ENCODE measurements at places on chromosomes 12 and 14.

DNA sequence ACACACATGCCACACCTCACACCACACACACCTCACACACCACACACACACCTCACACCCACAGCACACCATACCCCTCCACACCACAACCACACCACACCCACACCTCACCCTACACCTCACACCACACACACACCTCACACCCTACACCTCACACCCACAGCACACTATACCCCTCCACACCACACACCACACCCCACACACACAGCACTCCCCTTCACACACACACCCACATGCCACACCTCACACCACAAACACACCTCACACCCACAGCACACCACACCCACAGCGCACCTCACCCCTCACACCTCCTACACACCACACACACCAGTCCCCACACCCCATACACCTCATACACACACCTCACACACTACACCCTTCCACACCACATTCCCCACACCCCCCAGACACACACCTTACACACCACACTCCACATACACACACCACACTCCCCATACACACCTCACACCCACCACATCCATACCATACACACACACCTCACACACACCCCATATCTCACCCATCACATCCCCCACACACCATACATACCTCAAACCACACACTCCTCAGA is 80.0 kb downstream of the ACTN1 start:
- no peak for DNase-seq

- no peak for DNase-seq
Observed at GRCh38 chr14:61616524-61617185, 78.7 kb upstream of the HIF1A start.

- DNase-seq = no peak
Observed at GRCh38 chr12:90729736-90730135, 225.2 kb downstream of the CCER1 start.

DNA sequence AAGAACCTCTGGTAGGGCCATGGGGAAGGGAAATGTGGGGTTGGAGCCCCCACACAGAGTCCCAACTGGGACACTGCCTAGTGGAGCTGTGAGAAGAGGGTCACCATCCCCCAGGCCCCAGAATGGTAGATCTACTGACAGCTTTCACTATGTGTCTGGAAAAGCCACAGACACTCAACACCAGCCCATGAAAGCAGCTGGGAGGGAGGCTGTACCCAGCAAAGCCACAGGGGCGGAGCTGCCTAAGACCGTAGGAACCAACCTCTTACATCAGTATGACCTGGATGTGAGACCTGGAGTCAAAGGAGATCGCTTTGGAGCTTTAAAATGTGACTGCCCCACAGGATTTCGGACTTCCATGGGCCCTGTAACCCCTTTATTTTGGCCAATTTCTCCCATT is 97.8 kb downstream of the HMGA2 start:
- no peak for DNase-seq

DNA sequence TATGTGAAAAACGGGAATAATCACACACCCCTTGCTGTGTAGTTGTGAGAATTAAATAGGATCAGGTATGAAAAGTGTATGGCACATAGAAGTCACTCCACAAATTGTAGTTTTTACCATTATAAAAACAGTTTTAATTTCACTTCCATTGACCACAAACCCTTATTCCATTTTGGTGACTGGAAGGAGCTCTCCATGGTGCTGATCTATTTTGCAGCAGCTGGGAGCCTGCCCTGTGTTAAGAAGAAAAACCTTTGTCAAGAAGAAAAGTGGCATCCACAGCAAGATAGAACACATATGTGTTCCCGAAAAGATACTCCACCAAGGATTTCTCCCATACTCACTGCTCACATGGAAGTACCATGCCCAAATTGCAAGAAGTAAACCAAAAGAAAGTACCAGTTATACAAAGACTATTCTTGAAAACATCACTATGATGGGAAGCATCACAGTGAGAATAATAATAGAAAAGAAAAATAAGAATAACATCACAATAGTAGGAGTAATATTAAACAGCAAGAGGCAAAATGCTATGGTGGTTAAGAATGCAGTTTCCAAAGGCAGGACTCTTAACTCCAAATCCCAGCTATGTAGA is 58.7 kb downstream of the TUNAR start:
- peak; percentile 52 for DNase-seq

DNA sequence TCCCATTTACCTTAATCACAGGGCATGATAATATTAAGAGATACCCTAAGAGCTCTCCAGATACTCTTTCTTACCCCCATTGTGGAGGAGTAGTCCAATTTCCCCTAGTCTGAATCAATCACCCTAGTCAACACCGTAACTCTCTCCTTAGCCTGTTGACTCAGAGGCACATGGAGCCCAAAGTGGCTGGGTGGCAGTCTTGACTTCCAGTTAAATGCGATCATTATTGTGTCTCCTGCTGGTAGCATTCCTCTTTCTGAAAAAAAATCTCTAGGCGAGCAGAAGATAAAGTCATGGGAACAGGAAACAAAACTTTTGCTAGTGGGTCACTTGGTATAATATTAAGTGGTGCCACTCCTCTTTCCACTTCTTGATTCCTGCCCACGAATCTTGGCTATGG is 46.4 kb downstream of the EMP1 start:
- DNase-seq = no peak

Measured in DND-41 (cell line).